ENCODE measurements at places on chromosomes 16 and 17.

GRCh38 chr16:67244387-67245185 is 2.7 kb downstream of the FHOD1 start:
- peak; percentile 73 for DNase-seq

DNA sequence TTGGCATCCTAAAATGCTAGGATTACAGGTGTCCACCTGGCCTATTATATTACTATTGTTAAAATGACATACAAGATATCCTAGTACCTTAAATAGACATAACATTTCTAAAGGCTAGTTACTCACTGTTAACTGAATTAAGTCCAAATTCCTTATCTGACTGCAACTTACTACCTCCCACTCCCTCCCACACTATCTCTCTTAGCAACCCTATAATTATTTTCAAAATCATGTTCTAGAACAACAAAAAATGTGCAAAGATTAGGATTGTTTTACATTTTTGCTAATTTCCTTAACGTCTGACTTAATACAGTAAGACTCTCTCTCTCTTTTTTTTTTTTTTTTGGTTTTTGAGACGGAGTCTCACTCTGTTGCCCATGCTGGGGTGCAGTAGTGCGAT is 2.2 kb upstream of the ATF7IP2 start:
- no peak for DNase-seq

- DNase-seq, result no peak
Observed at GRCh38 chr17:48907713-48908046, 527 bp upstream of the UBE2Z start.

DNA sequence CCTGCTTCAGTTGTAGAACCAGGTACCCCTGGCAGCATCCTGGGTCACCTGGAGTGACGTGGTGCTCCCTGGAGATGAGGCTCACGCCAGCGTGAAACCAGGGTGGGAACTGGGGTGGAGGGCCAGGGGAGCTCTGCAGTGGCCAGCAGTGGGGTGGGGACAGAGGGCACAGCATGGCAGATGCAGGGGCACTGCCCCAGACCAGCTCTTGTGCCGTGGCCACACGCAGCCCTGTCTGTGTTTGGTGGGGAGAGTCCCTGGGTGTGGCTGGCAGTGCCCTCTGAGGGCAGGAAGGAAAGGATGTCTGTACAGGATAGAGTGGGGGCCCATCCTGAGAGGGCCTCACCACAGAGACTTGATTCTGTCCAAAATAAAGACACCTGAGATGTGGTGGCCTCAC is 24.5 kb downstream of the ZNF750 start:
- DNase-seq, result no peak

- DNase-seq, result no peak
Observed at GRCh38 chr17:33262266-33263123, 30.6 kb downstream of the ASIC2 start.

GRCh38 chr17:7208754-7209460 is 10.7 kb downstream of the DLG4 start:
- DNase-seq, result no peak

DNA sequence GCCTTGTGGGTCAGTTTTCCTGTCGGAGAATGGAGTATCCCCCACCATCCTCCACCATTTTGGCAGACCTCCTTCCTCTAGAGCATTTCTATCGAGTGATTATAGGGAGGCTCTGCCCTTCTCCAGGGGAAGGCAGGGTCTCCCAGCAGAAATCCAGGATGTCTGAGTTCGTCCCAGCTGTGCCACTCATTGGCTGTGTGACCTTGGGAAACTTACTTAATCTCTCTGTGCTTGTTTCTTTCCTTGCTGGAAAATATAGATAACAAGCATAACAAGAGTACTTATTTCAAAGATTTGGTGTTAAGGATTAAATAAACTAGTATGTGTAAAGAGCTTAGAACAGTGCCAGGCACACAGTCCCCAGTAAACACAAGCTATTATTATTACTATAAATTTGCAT is 14.8 kb downstream of the ATP2A3 start:
- DNase-seq, result no peak

- DNase-seq, result no peak
Observed at GRCh38 chr17:8951206-8951605, 14.3 kb downstream of the PIK3R5 start.

DNA sequence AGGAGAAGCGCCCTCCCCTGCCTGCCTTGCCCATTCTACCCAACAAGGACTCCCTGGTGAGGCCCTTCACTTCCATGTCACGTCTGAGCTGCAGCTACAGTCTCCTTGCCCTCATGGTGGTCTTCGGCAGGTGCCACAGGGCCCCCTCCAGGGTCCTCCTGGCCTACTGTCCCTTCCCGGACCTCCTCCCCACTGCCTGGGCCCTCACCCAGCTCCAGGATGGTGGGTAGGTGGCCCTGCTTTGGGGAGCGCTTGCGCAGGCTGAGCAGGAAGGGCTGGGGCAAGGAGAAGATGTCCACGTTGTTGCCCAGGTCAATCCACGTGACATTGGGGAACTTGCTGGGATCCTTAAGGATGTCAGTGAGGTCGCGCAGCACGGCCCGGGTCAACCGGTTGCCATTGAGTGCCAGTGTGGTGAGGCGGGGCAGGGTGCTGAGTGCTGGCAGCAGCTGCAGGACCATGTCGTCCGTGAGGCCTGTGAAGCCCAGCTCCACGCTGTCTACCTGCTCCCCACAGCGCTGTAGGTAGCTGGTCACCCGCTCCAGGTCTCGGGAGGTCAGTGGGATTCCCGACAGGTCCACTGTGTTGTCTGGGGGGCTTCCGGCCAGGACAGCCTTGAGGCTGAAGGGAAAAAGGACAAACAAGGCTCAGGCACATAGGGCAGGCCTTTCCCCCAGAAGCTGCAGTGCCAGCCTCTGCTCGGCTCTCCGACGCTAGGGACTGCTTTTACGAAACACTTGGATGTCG is 28.3 kb downstream of the TRPV2 start:
- peak; percentile 34 for DNase-seq

- peak; percentile 32 for DNase-seq
Observed at GRCh38 chr16:77169650-77170236, 21.2 kb upstream of the MON1B start.
